ENCODE measurements at places on chromosomes 16 and 17.

DNA sequence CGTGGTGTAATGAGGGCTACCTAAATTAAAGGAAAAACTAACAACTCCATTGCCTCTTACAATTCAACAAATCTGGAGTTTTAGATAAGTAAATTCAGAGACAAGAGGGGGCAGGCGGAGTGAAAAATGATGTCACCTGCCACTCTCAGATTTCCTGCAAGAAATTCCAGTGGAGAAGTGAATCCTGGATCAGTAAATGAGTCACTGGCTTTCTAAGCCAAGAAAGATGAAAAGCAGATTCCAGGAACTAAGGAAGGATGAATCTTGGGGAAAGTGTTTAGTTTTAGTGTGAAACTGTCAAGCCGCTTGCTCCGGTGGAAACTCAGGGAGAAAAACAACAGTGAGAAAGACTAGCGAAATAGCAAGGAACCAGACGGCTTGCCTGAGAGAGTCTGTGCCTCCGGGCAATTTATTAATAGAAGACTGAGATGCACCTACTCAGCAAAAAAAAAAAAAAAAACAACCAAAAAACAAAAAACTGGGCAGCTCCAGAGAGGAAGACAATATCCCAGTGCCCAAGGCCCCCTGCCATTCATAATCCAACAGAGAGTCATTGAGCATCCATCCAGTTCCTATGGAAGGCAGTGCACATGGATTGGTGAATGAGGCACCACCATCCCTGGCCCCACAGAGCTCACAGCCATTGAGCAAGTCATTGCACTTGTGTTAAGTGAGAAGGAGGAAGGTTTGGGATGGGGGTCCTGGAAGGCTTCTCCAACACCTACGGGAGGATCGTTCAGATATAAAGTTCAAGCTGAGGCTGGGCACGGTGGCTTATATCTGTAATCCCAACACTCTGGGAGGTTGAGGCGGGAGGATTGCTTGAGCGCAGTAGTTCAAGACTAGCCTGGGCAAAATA, 12.1 kb upstream of the RIPOR1 start:
- DNase-seq: peak; percentile 69

- DNase-seq: no peak
These were observed 16.4 kb upstream of the CLEC18A start for GRCh38 chr16:69934751-69935150.

DNA sequence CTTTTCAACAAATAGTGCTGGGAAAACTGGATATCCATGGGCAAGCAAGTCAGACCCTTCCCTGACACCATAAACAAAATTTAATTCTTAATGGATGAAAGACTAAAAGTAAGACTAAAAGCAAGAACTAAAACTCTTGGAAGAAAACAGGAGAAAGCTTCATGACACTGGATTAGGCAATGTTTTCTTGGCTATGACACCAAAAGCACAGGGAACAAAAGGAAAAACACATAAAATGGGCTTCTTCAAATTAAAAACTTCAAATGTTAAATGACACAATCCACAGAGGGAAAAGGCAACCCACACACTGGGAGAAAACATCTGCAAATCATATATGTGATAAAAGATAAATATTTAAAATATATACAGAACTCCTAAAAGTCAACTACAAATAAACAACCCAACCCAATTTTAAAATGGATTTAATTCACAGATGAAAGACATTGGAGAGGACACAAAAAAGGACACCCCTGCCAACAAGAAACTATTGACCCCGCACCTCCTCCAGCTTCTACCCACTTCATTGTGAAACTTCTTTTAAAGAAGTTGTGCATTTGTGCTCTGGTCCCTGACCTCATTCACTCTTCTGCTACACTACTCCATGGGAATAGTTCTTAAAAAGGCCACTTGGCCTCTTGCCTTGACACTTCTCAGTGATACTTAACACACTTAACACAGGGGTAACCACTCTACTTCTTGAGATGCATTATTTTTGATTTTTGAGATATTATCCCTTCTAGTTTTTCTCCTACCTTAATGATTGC, 80.3 kb downstream of the TRIM37 start:
- no peak for DNase-seq

- peak; percentile 77 for DNase-seq
These were observed 1.7 kb upstream of the SLC16A11 start for GRCh38 chr17:7045492-7046126.

- no peak for DNase-seq
These were observed 635 bp upstream of the FA2H start for GRCh38 chr16:74775255-74775654.

- DNase-seq: peak; percentile 69
These were observed 46.5 kb upstream of the CPNE2 start for GRCh38 chr16:57045694-57046381.

DNA sequence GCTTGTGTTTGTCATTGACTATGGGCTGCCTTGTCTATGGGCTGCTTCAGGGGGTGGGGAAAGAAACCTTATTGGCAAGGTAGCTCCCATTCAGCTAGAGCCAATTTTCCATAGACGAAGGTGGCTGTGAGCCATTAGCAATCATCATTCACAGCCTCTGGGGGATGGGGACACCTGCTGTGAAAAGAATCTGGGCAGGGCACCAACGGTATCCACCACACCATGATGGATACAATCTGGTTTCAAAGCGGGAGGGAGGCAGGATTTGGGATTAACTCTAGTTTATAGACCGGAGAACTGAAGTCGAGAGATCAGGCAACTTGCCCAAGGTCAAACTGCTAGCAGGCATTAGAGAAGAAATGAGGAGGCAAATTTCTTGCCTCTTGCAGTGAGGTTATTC, 182.3 kb downstream of the SHISA9 start:
- no peak for DNase-seq

GRCh38 chr16:73572135-73572828, 524.4 kb upstream of the ZFHX3 start:
- peak; percentile 75 for DNase-seq

GRCh38 chr16:66254751-66255150, 111.7 kb upstream of the CDH5 start:
- DNase-seq: no peak

Measured in fibroblast of skin of scalp (primary cell).